ENCODE measurements at places on chromosomes 2 and 18. TPM values are rescaled to one million over a fixed set of nuclear protein-coding genes. Genes with fewer than 3 reads are reported as not detected.

DNA sequence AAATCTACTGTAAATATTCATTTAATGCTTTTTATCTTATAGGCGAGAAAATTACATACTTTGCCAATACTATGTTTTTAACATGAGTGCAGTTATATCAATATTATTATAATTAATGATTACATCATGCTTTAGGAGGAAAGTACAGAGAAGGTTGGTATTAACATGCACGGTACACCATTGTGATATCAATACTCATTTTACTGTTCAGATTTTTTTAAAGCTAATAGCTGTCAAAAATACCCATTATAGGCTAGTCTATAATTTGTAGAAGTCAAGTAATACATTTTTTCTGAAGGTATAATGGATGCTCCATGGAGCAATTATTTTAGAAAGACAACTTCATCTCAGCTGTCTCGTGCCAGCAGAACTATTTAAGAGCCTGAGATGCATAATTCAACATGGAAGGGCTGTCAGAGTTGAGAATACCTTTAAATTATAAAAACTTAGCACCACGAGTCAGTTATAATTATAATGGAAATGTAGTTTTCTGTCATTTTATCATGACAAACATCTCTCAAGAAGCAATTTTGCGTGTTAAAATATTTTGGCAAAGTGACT lies 1641.7 kb upstream of the ACVR2A start:
- DNase-seq = no peak

Gene CYBRD1
- total RNA-seq = 191 TPM

- no peak for DNase-seq
These were observed 14.8 kb upstream of the PSD4 start for GRCh38 chr2:113158884-113159553.

DNA sequence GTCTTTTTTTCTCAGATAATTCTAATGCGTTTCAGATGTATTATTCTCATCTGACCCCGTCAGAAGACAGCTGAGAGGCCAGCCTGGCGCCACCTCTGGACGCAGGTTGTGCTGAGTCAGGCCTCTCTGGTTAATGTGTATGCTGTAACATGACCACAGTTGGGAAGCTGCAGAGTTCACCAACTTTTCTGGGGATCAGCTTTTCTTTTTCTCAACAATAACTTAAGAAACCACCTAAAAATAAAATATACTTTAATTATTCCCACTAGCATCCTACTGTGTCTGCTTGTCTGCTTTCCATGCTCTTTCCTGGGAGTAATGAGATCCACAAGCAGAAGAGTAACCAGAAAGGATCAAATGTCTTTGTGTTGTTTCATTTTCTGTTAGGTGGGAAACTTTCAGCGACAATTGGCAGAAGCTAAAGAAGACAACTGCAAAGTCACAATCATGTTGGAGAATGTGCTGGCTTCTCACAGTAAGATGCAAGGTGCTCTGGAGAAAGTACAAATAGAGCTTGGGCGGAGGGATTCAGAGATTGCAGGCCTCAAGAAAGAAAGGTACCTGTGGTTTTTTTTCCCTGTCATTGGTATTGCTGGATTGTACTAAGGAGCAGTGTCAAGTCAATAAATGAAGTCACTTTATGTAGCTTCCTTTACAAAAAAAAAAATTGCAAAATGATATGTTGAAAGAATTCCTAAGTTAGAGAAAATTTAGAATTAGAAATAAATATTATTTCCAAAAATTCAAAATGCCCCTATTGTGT lies 79.8 kb downstream of the CCDC150 start:
- no peak for DNase-seq

Gene MYOM1
- total RNA-seq = 0.83 TPM

- no peak for DNase-seq
These were observed 44.3 kb upstream of the ASB1 start for GRCh38 chr2:238382381-238382781.

GRCh38 chr18:39299152-39299551 lies 1733.6 kb upstream of the CELF4 start:
- DNase-seq = no peak

Measured in ovary (tissue), 10 donors.